Fibroblast of skin of scalp (primary cell): ENCODE measurements at places on chromosomes 3 and 15.

DNA sequence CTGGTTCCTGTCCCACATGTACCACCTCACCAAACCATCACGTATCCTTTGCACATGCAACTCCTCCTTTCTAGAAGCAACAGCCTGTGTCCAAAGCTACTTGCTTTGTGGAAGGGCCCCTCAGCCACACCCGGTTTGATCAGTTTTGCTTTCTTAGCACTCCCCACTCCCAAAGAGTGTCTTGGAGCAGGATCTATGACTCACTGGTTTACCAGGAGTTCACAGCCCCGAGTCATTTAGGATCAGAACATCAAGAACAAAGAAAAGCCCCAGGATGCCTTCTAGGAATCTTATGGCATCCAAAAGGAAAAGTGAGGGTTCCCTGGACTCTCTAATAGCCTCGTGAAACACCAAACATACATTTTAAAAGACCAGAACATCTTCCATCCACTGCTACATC, 50.7 kb upstream of the IGF1R start:
- no peak for DNase-seq

- DNase-seq: no peak
These were observed 27.3 kb downstream of the SERP1 start for GRCh38 chr3:150519026-150519425.

GRCh38 chr3:42510325-42510724, 7.9 kb downstream of the VIPR1 start:
- no peak for DNase-seq

- DNase-seq: peak; percentile 35
These were observed 18.9 kb downstream of the CCPG1 start for GRCh38 chr15:55389264-55389607.

GRCh38 chr3:144053121-144053520, 81.5 kb downstream of the DIPK2A start:
- DNase-seq: peak; percentile 75

DNA sequence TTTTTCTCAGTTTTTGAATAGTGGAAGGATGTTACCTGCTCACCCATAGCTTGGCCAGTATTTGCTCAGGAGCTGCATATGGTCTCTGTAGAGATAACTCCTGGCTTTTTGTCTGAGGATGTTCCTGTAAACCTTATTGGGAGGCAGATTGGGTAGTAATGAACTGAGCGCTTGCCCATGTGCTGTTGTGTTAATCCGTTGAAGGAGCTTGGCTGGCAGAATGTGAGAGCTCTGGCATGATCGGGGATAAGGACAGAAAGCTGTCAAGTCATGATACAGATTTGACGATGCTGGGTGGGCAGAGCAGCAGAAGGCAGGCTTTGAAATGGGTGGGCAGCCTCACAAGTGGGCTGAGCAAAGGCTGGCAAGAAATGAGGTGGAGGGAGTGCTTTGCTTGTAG, 27.4 kb downstream of the SH3GL3 start:
- no peak for DNase-seq

- DNase-seq: peak; percentile 76
These were observed 643 bp upstream of the RNU5B-1 start for GRCh38 chr15:65303687-65304380.

GRCh38 chr3:188749010-188749617, 422.7 kb upstream of the TPRG1 start:
- DNase-seq: no peak

- DNase-seq: no peak
These were observed 77.4 kb upstream of the HERC1 start for GRCh38 chr15:63911160-63911559.

DNA sequence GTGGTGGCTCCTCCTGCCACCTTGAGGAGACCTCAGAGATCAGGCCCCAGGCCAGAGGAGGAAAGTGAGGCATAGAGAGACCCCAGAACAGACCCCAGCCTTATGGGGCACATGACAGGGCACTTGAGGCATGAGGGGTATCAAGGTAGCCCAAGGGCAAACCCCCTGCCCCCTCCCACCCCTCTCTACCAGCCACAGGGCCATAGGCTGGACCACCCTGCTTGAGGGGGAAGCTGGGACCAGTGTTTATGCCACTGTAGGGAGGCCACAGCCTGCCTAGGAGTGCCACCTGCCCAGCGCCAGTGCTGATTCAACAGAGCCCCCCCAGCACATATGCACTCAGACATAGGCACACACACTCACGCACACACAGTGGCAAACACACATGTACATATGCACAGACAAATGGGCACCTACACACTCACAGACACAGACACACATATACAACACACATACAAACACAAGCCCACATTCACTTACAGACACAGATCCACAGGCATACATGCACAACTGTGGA, 10.3 kb downstream of the MYL3 start:
- no peak for DNase-seq

DNA sequence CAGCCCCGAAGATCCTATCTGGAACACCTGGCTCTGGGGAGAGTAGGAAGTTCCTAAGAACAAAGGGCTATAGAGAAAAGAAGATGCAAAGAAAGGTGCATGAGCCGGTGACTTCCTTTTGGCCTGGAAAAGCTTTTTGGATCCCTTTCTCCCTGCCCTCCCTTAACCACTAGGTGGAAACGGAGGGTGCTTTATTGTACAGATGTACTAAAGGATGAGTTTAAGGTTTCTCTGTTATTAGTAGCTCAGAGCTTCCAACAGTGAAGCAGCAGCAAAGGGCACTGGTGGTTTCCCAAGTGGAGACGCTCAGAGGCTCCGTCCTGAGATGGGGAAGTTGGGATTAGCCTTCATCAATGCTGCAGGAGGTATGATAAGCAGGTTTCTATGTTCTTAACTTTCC, 5.9 kb upstream of the ADGRG7 start:
- DNase-seq: peak; percentile 43

DNA sequence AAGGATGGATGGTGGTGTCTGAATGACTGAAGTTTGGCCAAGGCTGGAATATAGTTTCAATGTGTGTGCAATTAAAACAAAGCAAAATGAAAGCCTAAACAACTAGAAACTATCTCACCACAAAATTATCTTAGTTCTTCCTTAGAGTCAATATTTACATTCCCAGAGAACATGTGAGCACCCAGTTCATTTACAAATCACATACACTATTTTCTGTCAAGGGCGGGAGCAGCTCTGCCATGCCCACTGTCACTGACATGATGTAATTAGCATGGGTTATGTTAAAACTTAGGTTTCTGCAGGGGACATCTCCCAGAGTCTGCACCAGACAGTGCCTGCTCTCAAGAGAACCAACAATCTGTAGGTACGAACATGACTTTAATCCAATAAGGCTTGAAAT, 65.0 kb downstream of the PDZRN3 start:
- DNase-seq: no peak

GRCh38 chr3:121665488-121665887, 4.8 kb upstream of the HCLS1 start:
- no peak for DNase-seq

DNA sequence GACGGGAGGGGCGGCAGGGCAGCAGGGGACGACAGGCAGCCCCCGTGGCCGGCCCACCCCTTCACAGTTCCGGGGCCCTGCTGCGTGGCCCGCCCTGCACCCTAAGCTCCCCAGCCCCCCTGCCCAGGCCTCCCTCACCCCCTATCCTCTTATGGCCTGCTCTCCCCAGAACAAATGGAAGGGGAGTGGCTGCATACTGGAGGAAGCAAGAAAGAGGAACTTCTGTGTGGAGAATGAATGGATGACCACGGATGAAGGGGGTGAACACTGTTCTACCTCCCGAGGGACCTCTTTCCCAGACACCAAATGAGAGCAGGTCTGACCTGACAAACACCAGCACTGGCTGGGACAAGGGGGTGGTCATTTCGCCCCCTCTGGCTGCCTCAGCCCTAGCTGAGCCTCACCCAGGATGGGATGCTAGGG, 25.0 kb downstream of the SEC61A1 start:
- no peak for DNase-seq

- peak; percentile 67 for DNase-seq
These were observed 677.8 kb downstream of the FHIT start for GRCh38 chr3:60573494-60573893.

- DNase-seq: peak; percentile 63
These were observed 112.8 kb upstream of the ICE2 start for GRCh38 chr15:60591496-60592370.

DNA sequence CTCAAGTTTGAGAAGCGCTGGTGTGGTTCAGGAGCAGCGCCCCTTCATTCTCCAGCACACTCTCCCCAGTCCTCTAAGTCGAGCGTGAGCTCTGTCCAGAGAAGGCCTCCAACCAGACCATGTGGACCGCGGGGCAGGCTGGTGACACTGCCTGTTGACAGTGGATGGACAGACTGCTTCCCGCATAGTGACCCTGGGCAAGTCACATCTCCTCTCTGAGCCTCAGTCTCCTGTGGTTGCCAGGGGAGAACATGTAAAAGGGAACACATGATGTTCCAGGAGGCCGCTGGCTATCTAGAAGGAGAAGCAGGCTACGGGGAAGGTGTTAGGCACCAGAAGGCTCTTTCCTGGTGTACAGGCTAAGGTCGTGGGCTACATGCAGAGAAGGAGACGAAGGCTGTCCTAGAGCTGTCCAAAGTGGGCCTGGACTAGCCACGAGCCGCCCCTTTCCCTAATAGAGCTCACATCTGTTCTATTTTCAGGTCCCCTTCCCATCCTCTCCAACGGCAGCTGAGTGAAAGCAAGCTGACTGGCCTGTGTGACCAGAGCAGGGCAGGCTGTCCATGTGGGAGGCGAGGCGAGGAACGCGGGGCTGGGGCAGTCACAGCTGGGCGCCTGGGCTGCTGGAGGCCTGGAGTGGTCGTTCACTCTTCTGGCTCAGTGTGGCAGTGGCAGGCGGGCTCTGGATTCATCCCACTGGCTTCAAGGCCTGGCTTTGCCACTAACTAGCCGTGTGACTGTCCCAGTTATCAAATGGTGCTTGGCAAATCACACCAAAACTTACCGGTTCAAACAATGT, 11.1 kb downstream of the ISG20 start:
- DNase-seq: no peak

- DNase-seq: peak; percentile 85
These were observed 129.8 kb upstream of the PHLDB2 start for GRCh38 chr3:111729087-111729846.

DNA sequence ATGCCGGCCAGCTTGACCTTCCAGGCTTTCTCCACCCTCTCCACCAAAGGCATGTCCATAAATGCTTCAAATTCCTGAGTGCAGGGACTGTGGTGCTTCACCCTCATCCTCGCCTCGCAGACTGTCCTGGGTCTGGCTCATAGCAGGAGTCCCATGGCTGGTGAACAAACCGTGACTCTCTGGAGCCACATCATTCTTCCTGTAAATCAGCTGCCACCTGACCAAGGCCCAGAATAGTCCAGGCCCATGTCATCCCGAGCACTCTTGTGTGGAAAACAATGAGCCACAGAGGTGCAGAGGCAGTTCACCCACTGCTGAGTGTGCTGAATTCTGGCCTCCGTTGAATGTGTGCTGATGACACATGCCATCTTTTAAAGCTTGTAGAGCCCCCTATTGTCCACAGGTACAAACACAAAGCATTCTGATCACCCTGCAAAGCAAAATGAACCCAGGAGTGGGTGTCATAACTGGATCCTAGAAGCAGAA, 68.6 kb downstream of the ABHD5 start:
- DNase-seq: peak; percentile 46

- DNase-seq: no peak
These were observed 2.5 kb downstream of the GOLIM4 start for GRCh38 chr3:168093229-168093628.

- no peak for DNase-seq
These were observed 7.5 kb downstream of the CLDN1 start for GRCh38 chr3:190314741-190315140.

DNA sequence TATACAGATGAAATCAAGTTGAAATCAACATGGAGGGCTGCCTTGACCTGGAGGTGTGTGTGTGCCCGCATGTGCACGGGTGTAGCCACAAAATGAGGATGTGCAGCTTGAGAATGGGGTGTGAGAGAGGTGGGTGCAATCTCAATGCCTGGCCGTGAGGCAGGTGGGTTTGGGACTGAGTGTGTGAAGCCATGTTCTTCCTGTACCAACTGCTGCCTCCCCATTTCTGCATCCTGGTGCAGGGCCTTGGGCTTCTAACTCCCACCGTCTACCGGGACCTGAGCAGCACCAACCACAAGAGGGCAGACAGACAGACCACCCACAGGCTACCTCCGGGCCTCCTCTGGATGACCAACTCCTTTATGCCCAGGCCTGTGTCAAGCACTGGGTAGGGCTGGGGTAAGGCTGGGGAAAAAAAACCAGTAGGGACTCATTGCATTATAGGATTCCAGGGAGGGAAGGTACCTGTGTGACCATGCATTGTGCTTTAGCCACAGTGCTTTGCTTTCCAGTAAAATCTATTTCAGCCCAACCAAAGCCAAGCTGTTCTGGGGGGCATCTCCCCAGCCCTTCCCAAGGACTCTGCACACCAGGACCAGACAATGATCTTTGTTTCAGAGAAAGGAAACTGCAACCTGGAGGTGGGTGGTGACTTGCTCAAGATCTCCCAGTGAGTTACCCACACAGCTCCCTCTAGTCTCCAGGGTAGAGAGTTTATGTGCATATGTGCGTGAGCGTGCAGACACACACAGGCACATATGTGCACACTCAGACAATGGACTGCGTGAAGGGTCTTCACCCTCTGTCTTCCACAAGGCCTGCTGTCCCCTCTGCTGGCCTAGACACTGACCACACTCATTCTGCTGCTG, 162.2 kb upstream of the TLE3 start:
- no peak for DNase-seq

DNA sequence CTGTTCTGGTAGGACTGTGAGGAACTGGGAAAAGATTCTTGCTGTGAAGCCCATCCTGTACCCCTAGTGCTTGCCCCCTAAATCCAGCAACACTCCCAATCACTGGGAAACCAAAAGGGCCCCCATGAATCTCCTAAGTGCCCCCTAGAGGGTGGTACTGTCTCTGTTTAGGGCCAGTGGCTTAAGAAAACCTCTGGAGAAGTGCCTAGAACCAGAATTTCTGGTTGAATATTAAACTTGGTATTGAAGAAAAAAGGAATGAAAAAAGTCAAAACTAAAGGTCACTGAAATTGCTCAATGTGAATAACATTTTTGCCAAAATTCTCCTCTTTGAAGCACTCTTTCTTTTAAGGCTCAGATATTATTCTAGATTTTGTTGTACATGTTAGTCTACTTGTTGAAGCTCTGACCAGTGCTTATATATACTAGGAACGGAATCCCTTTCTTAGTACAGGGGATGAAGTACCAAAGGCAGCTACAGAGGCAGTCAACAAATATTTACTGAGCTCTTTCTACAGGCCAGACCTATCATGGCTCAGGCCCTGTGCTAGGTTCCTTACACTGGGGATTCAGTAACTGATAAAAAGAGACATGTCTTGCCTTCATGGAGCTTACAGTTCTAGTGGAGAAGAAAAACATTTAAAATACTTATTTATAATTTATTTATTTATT, 138.8 kb downstream of the MYLK start:
- peak; percentile 32 for DNase-seq

- peak; percentile 62 for DNase-seq
These were observed 276.2 kb upstream of the TBC1D5 start for GRCh38 chr3:18018491-18019160.

DNA sequence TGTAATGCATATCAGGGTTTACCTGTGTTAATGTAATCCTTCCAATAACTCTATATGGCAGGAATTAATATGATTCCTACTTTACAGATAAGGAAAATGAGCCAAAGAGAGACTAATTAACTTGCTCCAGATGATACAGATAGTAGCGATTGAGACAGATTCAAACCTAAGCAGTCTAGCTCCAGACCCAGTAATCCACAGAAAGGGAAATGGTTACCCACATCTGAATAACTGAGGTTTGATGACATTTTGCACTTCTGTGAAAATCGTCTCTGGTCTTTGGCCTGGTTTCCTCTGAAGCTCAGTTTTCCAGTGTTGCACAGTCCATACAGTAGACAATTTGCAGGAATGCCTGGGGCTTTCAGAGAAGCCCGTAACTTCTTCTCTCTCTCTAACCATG, 177.1 kb upstream of the UMPS start:
- DNase-seq: no peak
